ENCODE measurements at places on chromosomes 7 and 10. TPM values are rescaled to one million over a fixed set of nuclear protein-coding genes. Genes with fewer than 3 reads are reported as not detected.

The BLNK gene
- 38.2 TPM for polyA plus RNA-seq

The ERVW-1 gene
- 0.55 TPM for polyA plus RNA-seq

The FZD1 gene
- 60.4 TPM for polyA plus RNA-seq

GRCh38 chr7:134737566-134738345, 41.7 kb upstream of the CALD1 start:
- DNase-seq, result no peak

DNA sequence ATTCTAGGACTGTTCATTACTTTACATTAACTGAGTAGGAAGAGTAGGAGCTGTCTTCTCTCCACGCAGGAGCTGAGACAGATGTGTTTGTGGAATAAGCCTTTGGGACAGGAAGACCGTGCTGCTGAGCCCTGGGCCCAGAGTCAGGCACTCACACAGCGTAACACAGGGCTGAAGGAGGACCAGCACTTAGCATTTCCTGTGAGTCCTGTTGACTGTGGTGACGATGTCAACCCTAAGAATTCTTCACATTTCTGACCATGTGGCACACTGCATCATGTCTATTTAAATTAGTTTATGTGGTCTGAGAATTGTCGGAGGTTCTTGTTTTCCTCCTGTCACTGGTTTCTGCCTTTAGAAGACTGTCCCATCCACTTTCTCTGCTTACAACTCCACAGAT, 117.2 kb downstream of the PIP4K2A start:
- no peak for DNase-seq

- no peak for DNase-seq
Observed at GRCh38 chr7:2530071-2530987, 10.8 kb downstream of the LFNG start.

Measured in right renal cortex interstitium (tissue), 3 donors.